ENCODE measurements at places on chromosomes 2 and 18.

- no peak for DNase-seq
These were observed 143.6 kb downstream of the COL4A4 start for GRCh38 chr2:227020416-227020815.

GRCh38 chr2:113058998-113059960 lies at the start of gene IL36RN:
Gene IL36RN (plus strand): TSS chr2:113059198. CDS start chr2:113059439, 241 bp downstream.
- peak; percentile 13 for DNase-seq

DNA sequence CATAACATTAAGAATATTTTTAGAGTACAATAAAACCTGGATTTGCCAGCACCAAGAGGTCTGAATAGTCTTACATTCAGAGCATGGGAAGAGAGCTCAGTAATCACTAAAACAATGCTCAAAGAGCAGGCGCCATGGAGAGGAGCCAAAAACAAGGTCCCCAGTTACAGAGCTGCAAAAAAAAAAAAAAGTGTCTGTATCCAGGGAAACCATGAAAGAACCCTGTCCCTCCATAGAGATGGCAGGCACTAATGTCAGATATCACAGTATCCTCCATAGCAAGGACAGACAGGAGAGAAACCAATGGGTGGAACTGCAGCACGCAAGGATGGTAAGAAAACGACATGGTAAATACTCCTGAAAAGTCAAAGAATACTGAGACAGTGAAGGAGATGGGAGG lies 19.5 kb downstream of the FBXO15 start:
- no peak for DNase-seq

DNA sequence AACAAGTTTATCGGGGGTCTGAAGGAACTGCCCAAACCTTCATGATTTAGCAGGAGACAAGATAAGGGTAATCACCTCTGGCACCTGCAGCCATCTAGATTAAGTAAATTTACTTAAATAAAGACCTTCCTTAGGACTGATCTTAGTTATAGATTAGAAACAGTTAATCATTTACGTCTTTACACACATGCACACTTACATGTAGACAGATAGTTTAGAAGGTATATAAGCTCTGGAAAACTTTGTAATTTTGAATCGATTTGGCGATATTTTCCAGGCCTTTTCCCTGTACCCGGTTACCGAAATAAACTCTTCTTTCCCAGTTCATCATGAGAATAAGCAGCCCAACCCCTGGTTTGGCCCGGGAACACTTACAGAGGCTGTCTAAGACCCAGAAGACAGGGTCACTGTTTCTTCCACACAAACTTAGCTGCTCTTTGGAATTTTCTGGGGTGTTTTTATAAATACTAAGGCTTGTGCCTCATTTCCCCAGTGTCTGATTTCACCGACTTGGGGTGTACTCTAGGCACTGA lies 560 bp upstream of the SKA1 start:
- DNase-seq = no peak

DNA sequence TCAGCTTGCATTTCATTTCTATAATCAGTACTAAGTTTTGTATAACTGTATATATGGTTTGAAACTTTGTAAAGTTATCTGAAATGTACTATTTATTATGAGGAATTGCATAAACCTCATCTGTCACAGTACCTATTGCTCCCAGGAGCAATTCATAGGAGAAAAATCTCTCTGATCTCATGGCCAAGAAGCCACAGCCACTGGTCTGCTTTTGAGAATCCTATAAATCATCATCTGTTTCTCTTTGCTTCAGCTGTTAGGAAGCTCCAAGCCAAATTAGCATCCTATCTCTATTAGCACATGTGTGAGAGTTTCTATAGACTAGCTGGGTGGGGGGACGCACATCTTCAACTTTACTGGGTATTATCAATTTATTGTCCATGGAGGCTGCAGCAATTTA lies 210.3 kb downstream of the CYP26B1 start:
- DNase-seq = peak; percentile 4

DNA sequence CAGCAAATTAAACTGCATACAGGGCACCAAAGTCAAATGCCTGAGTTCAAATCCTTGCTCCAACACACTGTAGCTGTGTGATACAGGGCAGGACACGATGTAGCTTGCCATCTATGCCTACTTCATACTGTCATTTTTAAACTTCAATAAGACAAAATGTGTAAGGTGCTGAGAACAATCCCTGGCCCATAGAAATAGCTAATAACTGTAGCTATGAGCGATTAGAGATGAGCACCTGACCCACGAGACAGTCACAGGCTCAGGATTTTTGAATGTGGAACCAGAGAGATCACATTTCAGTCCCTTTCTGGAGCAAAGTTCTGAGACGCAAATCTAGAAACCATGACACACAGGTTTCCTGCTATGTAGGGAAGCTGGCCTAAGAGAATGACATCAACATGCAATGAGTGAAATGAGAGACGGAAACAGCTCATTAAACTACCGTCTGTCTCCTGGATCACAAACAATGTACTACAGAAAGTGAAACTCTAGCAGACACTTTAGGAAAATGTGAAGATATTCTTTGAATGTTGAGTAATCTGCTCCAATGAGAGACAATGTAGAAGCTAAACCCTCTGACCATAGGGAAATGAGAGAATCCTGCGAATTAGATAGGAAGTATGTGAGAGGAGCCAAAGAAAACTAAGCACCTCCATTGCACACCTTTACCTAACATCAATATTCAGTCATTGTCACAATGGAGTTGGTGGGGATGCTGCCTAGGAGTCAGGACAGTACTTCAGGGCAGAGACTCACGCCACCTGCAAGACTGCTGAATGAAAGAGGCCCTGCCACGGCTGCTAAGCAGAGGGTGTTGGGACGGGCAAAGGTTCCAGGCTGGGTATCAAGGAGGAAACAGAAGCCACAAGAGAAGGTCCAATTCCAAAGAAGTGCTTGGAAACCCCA lies 25.5 kb downstream of the B4GALT6 start:
- no peak for DNase-seq

GRCh38 chr2:69087912-69088240 lies 74.9 kb downstream of the ANTXR1 start:
- no peak for DNase-seq

GRCh38 chr2:14751581-14751980 lies 119.1 kb downstream of the LRATD1 start:
- no peak for DNase-seq
